Glomerular endothelial cell (primary cell): ENCODE measurements at places on chromosomes 5 and 9. TPM values are rescaled to one million over a fixed set of nuclear protein-coding genes. Genes with fewer than 3 reads are reported as not detected.
A peak's percentile ranks its signal among the peaks of the same experiment; 100 is the strongest.

DNA sequence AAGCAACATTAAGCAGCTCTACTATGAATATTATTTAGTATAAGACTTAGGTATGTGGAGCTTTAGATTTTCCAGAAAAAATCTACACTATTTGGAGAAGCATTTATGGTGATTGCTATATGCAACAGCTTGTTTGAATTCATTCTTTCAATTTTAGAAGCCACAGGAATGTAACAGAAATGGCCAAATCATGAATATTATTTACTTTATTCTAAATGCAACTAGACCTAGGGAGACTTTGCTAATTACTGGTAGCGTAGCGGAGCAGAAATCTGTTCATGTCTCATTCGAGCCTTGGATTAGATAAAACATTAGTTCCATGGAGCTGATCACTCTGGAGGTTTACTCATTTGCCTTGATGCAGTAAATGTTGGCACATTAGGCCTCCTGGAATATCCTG lies 290.2 kb downstream of the ZNF608 start:
- DNase-seq, result no peak

- no peak for DNase-seq
Observed at GRCh38 chr5:133610489-133611356, 1.6 kb downstream of the FSTL4 start.

The PCDHB13 gene
- total RNA-seq, result 1.8 and 3.0 TPM in 2 replicates

The SKIC3 gene
- 78.6 and 79.1 TPM in 2 replicates for total RNA-seq

- peak; percentile 61 for DNase-seq
Observed at GRCh38 chr9:14752271-14752670, 29.7 kb upstream of the CER1 start.

DNA sequence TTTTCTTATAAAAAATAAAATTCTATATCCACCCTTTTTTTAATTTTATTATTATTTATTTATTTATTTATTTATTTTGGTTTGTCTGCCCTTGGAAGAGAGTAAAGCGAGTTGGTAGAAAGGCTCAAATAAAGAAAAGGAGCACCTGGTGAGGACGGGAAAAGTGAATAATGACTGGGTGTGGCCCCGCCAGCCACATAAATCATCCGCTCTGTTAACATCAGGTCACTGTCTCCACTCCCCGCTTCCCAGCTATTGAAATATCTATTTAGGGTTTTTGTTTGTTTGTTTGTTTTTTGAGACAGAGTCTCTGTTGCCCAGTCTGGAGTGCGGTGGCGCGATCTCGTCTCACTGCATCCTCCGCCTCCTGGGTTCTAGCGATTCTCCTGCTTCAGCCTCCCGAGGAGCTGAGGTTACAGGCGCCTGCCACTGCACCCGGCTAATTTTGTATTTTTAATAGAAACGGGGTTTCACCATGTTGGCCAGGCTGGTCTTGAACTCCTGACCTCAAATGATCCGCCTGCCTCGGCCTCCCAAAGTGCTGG lies 844 bp downstream of the POLR3G start:
- DNase-seq, result no peak

GRCh38 chr5:123549256-123549904 lies 37.4 kb downstream of the CSNK1G3 start:
- DNase-seq, result no peak

- no peak for DNase-seq
Observed at GRCh38 chr5:63554191-63554590, 408.1 kb downstream of the HTR1A start.
